ENCODE measurements at places on chromosomes 2 and 18.

DNA sequence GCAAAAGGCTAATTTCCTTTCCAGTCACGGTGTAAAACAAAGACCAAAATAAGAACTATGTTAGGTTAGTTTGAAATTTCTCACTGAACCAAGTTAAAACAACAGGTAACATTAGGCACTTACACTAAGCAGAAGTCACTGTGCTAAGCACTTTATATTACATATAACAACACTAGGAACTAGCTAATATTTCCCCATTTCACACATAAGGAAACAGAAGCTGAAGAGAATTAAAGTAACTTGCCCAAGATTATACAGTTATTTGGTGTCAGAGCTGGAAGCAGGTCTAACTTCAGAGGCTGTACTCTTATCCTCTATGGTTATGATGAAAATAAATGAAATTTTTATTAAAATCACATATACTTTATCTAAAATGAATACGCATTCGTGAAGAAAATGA is 5.9 kb downstream of the ITSN2 start:
- DNase-seq: no peak

DNA sequence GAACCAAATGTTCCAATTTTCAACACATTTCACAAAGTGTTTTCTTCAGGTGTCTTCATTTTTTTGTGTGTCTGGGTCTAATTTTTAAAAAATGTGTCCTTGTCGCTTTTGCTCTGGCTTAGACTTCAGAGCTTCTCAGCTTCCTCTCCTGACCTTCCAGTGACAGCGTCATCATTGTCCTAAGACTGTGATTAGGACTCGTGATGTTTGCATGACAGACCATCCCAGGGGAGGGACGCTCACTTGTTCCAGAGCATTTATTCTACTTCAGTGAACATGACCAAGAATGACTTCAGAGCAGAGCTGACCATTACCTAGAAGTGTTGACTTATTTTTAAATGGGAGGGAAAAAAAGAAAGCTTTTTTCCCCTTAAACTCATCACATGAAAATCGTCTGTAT is 591.9 kb downstream of the IRS1 start:
- DNase-seq: no peak

DNA sequence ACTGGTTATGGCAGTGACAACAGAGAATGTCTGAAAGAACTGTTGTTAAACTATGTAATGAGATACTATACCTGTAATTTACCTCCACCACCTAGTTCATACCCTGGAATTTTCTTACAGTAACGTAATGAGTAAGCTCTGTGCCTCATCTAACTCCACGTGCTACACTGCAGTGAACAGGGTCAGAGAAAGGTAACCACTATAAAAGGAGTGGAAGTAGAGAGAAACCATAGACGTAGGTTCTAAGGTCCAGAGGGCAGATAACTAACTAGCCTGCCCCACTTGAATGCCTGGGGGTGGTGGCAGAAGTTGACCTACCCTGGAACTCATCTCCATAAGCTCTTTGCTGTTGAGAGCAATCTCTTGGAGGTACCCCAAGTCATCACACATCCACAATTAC is 32.0 kb upstream of the B4GALT6 start:
- no peak for DNase-seq

GRCh38 chr2:219737270-219737691 is 109.9 kb downstream of the SLC4A3 start:
- DNase-seq: no peak

DNA sequence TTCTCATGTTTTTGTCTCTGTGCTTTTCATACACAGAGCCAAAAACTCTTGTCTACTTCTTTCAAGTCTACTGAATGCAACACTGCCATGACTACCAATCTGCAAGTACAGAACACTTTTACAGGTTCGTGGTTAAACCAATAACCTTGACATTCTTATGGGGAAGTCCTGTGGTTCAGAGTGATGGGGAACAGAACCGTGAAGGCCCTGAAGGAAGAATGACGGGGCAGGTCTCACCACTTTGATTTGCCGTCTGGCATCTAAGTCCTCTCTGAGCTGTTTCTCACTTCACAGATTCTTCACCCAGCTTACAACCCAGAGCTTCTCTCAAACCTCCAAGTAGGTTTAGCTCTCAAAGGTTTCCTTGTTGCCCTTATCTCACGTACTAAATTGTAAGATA is 117.5 kb upstream of the SNTG2 start:
- DNase-seq: no peak

DNA sequence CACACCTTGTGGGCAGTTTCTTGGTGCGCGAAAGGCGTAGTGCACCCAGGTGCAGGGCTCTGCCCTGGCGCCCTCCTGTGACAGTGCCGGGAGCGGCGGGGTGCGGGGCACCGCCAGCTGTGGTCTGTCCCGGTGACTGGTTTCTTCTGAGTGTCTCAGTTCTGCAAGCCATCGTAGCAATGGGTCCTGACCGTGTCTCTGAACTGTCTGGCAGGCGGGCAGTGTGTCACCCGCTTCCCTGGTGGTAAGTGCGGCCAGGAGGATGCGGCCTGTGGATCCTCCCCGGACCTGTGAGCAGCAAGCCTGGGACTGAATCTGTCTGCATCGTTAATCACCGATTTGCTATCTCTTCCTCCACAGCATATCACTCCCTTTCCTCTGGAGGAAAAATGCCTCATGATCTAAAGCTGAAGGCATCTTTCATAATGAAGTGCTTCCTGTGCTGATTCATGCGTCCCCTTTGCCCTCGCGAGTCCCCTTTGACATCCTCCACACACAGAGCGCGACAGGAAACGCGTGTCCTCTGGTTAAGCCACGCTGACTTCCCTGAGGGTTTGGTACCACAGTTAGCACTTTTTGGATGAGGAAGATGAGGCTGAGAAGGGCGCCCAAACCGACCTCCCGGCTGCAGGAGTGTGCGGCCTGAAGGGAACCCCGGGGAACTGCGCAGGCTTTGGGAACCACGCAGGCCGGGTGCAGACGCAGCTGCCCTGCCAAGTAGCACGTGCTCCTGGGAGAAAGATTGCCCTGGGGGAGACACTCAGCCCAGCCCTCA is 416.0 kb upstream of the HS6ST1 start:
- peak; percentile 92 for DNase-seq

Data from GDM1 (cell line).